Activated naive CD8-positive, alpha-beta T cell treated with anti-CD3 and anti-CD28 coated beads, Interleukin-2, amount 50 U/mL, for 16 hours (primary cell): ENCODE measurements at places on chromosomes 6 and 20.

- no peak for DNase-seq
Observed at GRCh38 chr6:163814494-163815364, 400.2 kb downstream of the QKI start.

- DNase-seq: no peak
Observed at GRCh38 chr6:89475634-89476033, 42.7 kb downstream of the ANKRD6 start.

DNA sequence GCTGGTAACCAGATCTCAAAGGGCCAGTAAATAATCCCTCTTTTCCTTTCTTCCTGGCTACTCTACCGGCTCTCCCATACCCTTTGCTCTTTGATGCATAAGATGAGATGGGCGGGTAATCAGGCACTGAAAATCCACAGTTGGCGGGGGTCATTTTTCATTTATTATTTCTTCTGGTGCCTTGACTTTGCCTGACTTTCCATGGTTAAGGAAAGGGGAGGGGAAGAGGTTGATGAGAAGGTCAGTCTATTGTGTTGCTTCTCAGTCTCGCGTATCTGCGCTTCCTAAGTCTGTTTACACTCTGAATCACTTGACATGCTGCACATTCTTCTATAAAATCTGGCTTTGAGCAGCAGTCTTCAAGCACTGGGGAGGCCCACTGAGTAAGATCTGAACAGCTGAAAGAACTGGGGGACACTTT is 121.1 kb upstream of the HDGFL1 start:
- DNase-seq: no peak

GRCh38 chr20:750801-751200 is 17.5 kb downstream of the SLC52A3 start:
- no peak for DNase-seq

- no peak for DNase-seq
Observed at GRCh38 chr6:43408259-43408658, 19.1 kb upstream of the ABCC10 start.

GRCh38 chr6:85360794-85361642 is 88.9 kb upstream of the NT5E start:
- no peak for DNase-seq

- no peak for DNase-seq
Observed at GRCh38 chr20:57958050-57958420, 248.2 kb upstream of the PMEPA1 start.

DNA sequence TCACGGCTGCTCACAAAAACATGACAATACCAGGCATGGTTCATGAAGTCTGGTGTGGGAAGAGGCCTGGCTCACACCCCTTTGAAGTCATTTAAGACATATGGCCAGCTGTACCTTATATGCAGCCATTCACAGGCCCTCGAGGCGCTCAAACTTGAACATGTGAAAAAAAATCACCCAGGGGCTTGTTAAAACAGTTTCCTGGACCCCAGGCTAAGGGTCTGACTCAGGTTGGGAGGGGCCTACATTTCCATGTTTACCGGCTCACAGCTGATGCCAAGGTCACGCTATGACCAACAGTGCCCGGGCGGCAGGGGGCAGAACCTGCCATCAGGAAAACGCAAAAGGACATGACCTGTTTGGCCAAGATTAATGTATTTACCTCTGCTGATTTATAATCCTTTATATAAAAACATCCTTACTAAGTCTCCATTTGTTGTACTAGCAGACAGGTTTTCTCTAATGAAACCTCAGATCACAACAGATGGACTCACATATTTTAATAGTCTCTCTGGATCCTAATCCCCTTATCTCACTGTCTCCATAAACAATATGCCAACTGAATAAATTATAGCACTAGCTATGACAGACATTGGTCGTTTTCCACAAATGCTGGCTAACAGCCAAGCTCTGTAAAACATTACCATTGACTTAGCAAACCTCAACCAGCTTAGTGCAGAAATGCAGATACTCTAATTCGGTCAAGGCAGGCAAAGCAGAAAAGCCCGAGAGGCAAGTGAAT is 19.9 kb downstream of the EZR start:
- DNase-seq: no peak

GRCh38 chr6:124683507-124683906 is 278.7 kb upstream of the RNF217 start:
- no peak for DNase-seq

- DNase-seq: no peak
Observed at GRCh38 chr20:20568604-20569205, 143.7 kb downstream of the RALGAPA2 start.

DNA sequence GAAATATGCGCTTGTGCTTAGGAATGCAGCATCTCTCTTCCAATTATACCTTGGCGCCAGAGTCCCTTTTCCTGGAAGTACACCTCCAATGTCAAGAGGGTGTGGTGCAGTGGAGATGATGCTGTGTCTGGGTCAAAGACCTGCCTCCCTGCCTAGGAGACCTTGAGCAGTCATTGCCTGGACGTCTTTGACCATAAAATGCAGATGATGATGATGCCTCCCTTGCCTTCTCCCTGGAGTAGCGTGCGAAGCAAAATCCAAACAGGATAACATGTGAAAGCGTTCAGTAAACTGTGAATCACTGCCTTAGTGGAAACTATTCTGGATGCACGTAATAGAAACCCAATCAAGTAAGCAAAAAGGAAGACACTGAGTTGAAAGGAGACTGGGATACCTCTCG is 97.4 kb upstream of the ARMC2 start:
- DNase-seq: no peak

GRCh38 chr6:5246141-5247097 is 14.3 kb downstream of the LYRM4 start:
- no peak for DNase-seq

GRCh38 chr6:87756858-87757257 is 54.8 kb upstream of the AKIRIN2 start:
- DNase-seq: no peak

GRCh38 chr6:33836806-33837469 is 33.1 kb upstream of the MLN start:
- no peak for DNase-seq

DNA sequence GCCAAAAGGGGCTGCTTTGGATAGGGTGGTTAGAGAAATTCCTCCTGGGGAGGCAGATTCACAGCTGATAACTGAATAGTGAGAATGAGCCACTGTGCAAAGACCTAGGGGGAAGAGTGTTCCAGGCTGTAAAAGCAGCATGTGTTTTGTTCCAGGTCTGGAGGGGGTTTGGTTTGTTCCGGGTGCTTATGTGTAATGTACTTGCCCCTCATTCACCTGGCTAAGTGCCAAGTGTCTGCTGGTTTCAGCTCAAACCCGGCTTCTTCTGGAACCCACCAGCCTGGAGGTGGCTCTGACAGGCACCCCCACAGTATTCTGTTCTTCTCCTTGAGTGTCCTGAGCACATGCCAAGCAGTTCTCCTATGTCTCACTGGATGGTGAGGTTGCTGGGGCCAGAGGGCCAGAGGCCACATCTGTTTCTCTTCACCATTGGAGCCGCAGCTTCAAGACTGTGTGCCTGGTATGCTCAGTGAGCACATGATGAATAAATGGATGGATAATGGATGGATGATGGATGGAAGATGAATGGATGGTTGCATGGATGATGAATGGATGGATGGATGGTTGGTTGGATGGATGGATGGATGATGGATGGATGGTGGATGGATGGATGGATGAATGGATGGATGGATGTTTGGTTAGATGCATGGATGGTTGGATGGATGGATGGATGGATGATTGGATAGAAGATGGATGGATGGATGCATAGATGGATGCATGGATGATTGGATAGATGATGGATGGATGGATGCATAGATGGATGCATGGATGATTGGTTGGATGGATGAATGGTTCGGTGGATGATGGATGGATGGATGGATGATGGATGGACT is 227.6 kb downstream of the BMP7 start:
- DNase-seq: no peak

DNA sequence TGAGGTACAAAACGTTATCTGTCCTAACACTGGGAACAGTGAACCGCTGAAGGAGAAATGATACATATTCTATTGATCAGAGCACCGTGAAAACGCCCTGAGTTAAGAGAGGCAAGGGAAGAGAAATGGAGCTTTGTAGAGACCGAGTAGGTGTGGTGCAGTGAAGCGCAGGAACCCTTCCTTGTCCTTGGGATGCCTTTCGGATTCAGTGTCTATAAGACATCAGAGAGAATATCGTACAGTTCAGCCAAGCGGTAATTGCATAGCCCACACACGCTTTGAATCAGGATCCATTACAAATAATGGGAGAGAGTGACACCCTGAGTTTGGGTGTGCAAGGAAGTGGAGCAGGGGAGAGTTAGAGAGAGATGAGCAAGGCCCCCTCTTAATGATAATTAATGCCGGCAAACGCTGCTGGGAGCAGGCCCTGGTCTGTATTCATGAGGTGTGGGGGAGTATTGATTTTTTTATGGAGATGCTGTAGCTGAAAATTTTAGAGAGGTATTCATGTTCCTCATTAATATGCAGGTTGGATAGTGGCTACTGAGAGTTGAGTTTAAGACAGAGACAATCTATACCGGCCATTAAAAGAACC is 20.7 kb downstream of the NOX3 start:
- DNase-seq: no peak

- DNase-seq: no peak
Observed at GRCh38 chr20:1563598-1563997, 6.1 kb upstream of the SIRPD start.

DNA sequence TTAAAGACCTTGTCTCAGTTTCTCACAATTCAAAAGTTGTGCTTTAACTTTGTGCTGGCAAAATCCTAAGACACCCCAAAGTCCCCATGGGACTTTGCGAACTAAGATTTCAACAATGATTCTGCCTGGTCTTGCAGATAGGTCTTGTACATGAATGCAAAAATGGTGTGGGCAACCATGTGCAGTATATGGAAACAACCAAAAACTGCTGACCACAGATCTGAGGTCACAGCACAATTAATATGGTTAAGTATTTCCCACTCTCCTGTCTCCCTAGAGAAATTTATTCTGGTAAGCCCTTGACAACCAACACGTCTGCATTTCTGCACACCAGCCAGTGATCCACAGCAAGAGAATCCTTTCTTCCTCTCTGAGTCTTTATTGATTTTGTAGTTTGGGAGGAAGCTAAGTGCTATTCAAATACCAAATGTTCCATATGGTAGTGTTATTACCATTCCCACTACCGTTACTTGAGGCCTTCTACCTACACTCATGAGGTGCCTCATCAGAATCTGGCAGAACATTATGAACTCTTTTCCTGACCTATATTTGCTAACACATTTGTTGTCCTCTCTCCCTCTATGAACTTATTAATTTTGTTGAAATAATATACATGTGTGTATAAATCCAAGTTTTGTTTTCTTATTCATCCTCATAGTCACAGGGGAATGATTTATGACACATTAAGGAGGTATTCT is 178.7 kb downstream of the ATXN1 start:
- DNase-seq: no peak

GRCh38 chr20:2701671-2702081 is 9.1 kb downstream of the EBF4 start:
- DNase-seq: no peak

GRCh38 chr6:30470968-30471367 is 18.3 kb upstream of the HLA-E start:
- DNase-seq: no peak

- DNase-seq: no peak
Observed at GRCh38 chr6:167793421-167793820, 33.3 kb upstream of the AFDN start.

DNA sequence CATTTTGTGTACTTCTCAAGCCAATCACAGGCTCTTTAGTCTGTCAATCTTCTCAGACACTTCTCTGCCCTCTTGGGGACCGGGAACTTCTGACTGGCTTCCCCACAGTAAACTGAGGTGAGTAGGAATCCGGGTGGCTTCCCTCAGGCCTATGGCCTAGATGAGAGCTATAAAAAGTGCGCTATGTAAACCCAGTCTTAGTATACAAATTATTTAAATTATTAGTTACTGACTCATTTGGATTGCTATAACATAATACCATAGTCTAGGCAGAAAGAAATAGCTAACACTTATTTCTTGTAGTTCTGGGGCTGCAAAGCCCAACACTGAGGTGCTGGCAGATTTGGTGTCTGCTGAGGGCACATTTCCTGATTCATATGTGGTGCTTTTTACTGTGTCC is 109.2 kb upstream of the MCHR2 start:
- no peak for DNase-seq

DNA sequence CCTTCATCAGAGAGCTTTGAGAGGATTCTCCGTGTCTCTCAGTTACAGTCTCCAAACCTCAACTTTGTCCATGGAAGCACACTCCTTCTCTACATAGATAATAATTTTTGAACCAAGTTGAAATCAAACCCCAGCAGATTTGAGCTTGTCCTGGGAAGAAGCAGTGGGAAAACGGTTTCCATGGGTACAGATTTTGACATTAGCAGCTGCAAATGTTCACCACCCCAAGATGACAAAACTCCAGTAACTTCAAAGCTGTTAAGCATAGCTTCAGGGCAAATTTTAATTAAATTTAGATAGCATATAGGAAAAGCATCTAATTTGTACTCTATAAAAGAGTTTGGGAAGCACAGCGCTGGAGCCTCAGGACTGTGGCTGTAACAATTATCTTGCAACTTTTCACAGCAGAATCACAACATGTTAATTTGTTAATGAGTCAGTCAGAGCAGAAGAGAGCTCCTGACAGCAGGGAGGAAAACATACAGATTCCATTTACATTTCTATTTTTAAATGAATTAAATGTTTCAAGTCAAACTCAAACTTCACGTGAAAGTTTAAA is 240.7 kb downstream of the BMP7 start:
- no peak for DNase-seq

GRCh38 chr20:25496968-25497401 is 88.3 kb downstream of the NINL start:
- DNase-seq: no peak

DNA sequence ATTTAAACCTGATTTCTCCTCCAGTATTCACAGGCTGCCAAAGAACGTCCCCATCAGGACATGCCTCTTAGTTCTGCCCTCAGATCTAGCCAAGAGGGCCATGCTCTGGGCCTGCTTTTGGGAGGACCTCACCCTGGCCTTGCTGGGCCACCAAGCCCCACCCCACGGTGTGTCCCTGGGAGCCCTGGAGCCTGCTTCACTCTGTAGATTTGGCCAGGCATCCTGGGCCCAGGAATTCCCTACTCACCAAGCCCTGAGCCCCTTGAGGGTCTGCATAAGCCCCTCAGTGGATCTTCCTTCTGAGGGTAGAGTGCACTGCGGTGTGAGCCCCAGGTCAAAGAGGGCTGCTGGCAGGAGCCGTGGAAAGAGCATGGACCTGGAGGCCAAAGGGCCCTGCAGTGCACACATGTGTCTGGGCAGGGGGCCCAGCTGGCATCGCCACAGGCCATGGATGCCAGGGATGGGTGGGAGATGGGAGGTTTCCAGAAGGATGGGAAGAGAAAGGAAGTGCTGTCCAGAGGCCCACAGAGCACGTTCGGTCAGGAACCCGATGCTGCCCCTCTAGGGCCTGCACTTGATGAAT is 98.0 kb downstream of the DACT2 start:
- DNase-seq: no peak

- DNase-seq: no peak
Observed at GRCh38 chr20:20737158-20737557, 24.7 kb upstream of the RALGAPA2 start.

DNA sequence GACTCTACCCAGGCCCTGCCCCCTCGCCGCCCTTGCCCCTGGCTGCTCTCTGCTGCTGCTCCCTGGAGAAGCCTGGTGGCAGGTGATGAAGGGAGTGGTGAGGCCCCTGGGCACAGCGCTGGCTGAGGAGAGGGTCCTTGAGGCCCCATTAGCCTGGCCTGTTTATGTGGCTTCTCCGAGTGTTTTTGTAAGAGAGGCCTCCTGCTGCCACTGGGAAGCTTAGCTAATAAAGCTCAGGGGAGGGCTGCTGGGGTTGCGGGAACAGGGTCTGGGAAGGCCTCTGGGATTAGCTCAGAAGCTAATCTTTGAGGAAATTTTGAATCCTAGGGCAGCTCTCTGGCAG is 15.5 kb downstream of the EBF4 start:
- no peak for DNase-seq

GRCh38 chr6:167235005-167235404 is 56.1 kb upstream of the UNC93A start:
- no peak for DNase-seq
